ENCODE measurements at places on chromosomes 3 and 15.

DNA sequence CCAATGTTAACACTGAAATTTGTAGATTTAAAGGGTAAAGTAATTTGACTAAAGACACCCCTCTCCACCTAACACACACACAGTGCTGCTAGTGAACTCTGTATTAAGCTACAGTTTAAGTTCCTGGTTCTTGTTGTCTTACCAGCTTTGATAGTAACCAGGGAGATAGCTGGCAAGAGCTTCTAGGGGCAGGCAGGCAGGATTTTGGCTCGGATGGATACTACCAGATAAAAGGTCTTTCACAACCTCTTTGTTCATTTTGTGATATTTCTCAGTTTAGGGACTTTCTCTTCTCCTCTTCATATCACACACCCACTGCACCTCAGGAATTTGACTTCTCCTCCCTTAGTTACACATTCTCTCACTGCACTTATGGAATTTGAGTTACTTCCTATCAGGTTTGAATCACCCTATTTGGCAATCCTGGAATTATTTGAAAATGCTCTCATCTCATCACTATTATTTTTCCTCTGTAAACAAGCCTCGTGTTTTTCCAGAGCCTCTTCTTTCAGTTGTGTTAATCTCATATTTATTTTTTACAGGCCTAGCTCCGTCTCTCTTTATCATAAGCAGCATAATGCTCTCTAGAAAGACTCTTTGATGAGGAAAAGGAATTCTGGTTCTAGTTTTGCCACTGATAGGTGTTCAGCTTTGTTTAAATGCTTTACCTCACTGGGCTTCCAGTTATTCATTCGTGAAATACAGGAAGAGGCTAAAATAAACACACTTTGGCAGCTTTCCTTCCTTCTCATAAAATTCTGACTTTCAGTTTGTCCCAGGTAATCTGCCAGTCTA is 23.0 kb upstream of the CLDN1 start:
- no peak for DNase-seq

- DNase-seq: no peak
Observed at GRCh38 chr15:39947401-39948197, 13.7 kb downstream of the EIF2AK4 start.

DNA sequence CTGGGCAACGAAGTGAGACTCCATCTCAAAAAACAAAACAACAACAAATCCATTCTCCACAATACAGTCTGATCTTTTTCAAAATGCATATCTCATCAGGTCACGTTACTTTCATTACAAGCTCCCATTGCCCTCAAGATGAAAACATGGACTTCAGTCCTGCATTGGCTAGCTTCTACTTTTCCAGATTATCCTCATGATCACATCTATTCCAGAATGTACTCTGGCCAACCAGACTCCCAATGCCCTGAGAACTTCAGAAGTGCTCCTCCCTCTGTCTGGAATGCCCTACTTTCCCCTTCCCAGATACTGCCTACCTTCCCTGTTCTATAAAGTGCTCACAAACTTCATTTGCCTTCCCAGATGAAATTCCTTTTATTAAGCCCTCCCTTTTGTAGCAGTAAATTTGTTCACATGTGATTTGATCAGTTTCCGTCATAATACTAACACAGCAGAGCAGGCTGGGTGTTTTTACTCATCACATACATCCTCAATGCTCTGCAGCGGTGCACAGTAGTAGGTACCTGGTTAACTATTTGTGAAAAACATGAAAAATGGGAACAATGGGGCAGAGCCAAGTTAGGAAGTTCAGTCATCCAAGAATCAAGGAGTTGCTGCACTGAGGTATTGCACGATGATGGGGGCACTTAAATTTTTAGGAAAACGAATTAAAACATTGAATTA is 5.3 kb downstream of the RPL22L1 start:
- DNase-seq: no peak

- DNase-seq: no peak
Observed at GRCh38 chr15:73522011-73522410, 79.0 kb downstream of the REC114 start.

GRCh38 chr15:87597346-87598052 is 659.0 kb downstream of the NTRK3 start:
- no peak for DNase-seq

GRCh38 chr3:48423883-48424695 is 5.8 kb downstream of the PLXNB1 start:
- no peak for DNase-seq

- no peak for DNase-seq
Observed at GRCh38 chr15:71566226-71566625, 244.1 kb upstream of the NR2E3 start.

DNA sequence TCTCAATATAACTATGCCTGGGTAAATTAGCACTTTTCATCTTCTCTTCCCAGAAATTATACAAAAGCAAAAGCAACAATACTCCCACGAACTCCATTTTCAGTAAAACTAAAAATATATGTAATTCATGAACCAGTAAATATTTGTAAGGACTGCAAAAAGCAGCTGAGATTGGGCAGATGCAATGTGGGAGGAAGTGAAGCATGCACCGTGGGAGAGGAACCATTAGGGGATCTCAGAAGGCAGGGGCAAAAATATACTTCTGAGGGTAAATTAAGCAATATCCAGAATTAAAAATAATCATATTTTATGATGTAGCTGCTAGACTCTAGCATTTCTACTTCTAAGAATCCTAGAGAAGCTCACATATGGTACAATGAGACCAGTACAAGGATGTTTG is 20.2 kb downstream of the CFAP91 start:
- DNase-seq: no peak

GRCh38 chr15:74053517-74053916 is 28.8 kb downstream of the GOLGA6A start:
- no peak for DNase-seq

DNA sequence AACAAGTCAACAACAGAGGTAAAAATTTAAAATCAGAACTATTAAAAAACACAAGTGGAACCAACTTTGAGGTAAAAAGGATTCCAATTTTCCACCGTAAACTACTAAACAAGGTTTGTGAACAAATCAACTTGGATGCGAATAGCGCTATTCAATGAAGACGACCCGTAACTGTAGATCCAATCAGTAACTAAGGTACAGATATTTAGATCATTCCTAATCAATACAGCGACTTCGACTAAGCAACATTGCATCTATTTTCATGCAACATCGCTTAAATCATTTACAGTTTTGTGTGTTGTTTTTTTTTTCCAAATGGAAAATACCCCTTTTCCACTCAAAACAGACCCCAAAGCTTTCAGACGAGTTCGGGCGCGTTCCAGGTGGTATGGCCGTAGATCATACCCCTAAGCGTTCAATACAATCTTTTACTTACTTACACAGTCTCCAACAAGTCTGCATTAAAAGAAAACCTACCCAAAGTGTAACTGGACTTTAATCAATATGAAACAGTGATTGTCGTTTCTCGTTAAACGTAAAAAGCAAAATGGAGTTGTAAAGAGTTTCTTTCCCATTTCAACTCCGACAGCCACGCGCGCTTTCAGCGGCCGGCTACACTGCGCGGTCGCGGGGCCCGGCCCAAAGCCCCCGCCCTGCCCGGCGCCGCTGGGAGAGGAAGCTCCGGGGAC is 786 bp downstream of the RHOA start:
- no peak for DNase-seq

DNA sequence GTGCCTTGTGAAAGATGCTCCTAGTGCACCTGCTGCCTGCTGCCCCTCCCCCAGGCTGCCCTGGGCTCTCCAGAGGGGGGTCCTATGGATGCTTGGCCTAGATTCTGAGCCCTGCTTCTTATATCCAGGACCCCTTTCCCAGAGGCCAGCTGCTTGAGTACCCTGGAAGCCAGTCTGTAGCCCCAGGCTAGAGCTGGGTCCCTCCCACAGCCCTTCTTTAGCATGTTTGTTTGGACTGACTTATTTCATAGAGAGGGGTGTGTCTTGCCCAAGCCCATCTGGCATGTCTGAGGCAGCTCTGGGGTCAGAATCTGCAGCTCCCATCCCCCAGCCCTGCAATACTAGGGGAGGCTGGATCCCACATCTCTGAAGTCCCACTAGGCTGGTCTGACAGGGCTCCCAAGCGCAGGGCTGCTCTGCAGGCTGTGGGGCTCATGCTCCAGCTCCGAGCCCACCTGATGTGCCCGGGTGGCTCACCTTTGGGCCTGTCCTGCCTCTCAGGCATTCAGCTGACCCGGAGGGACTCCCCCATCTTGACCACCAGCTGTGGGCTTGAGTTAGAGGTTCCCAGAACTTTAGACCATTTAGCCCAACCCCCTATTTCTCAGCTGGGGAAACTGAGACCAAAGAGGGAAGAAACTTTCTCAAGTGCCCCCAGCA is 3.1 kb downstream of the CHRNB4 start:
- DNase-seq: peak; percentile 31

DNA sequence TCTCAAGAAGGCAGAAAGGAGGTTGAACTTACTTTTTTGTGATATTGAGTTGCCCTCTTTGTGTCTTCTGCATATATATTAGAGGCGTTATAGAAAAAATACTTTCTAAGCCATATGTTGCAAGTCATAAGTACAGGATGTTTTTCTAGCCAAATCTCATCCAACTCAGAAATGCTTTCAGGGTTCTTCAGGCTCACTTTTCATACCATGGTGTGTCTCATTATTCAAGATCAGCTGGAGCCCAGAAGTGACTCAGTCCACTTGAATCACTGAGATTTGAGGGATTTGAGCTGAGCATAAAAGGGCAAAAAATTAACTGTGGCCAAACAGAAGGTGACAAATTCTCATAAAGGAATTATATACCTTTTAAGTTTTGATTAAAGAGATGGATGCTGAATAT is 157.3 kb downstream of the WNT5A start:
- DNase-seq: no peak

DNA sequence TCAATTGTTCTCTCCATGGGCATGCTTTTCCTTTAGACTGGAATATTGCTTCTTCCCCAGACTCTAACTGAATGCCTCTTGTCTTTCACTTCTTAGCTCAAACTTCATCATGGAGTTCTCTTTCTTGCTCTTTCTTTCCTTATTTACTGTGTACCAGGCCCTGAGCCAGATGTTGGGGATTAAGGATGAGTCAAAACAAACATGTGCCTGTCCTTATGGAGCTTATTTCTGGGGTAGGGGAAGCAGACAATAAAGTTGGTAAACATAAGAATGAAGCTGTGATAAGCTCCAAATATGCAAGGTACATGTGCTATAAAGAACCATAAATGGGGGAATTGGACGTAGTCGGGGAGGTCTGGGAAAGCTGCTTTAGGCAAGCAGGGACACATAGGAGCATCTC is 145.8 kb downstream of the ALDH1A2 start:
- no peak for DNase-seq

DNA sequence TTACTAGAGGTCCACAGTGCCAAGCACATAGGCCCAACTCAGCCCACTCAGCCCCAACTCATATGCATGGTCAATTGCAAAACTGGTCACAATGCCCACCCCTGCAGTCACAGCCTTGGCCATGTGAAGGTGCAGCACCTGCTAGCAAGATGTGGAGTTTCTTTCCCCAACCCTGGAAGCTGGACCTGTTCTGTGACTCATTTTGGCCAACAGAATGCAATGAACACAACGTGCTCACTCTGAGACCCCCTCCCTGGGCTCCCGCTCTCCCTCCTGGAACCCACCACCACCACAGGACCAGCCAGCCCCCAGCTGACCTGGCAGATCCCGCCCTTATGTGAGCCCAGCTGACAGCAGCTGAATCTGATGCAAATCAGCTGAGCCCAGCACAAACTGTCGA is 34.4 kb downstream of the ALDH1L1 start:
- DNase-seq: peak; percentile 25

- DNase-seq: no peak
Observed at GRCh38 chr15:74983725-74984231, 11.6 kb upstream of the SCAMP5 start.

DNA sequence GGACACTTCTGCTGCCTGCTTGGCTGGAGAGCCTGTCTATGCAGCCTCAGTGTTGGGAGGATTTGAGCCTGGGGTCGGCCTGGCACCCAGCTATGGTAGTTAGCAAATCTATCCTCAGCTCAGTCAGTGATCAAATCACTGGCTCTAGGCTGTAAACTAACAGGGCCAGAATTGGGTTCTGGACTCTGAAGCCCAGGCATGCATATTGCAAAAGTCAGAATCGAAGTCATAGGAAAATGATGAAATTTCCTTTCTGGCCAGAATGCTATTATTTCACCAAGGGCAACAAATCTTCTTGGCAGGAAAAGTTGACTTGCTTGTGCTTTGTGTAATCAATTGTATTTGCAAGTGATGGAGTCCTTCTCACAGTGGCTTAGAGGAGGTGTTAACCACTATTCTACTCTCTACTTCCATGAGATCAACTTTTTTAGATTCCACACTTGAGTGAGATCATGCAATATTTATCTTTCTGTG is 482.6 kb upstream of the TPRG1 start:
- DNase-seq: no peak

DNA sequence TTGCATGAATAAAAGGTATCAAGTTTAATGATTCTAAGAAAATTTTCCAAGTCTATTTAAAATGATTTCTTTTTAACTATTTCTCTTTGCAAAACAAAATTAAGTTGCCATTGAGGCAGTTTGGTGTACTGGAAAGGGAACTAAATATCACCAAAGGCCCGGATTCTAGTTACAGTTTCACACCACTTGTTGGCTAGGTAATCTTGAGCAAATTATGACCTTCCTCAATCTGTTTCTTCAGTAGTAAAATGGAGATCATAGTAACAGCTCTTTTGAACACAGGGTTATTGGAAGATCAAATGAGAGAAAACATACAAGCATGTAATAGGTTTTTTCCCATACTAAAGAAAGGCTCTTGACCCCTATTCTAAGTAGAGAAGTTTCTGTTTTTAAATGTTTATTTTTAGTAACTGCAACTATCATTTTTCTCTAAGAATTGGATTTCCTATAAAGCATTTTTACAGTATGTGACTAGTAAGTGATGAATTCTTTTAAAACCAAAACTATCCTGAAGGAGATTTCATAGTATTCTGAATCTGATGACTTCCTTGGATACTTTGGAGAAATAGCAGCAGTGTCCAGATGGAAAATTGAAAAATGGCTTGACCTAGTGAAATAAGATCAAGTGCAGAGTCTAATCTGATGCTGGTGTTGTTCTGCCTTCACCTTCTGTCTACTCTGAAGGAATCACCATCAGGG is 15.7 kb downstream of the SCAANT1 start:
- DNase-seq: no peak

DNA sequence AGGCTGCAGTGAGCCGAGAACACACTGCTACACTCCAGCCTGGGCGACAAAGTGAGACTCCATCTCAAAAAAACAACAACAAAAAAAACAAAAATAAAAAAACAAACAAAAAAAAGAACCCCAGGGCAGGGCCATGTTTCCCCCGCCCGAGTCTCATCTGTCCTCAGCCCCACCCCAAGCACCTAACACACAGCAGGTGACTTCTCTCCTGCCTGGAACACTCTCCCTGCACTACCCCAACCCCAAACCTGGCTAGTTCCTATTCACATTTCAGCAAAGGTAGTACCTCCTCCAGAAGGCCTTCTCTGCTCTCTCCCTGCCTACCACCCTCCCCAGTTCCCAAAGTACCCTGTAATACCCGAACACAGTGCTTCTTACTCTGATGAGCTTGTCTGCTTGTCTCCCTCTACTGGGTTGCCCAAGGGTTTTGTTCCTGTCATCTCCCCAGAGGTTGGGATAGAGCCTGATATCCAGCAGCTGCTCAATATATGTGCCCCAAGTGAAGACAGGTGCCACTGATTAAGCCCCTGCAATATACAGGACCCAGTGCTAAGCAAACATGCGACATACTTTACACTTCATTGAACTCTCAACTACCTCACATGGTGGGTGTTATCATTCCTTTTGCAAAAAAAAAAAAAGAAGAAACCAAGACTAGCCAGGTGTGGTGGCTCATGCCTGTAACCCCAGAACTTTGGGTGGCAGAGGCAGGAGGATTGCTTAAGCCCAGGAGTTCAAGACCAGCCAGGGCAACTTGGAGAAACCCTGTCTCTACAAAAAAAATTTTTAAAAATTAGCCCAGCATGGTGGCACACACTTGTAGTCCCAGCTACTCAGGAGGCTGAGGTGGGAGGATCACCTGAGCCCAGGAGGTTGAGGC is 103.6 kb downstream of the DAPK2 start:
- DNase-seq: no peak
